ENCODE measurements at places on chromosomes 6 and 20. TPM values are rescaled to one million over a fixed set of nuclear protein-coding genes. Genes with fewer than 3 reads are reported as not detected.

GRCh38 chr6:168209420-168209819 is 110.2 kb downstream of the DACT2 start:
- no peaks in the 10 kb centered on the region for H3K27me3 ChIP-seq
- no peak overlapping the region for H3K27ac ChIP-seq
- no peak for DNase-seq
- H3K4me1 ChIP-seq = no peaks in the 10 kb centered on the region

GRCh38 chr6:57029213-57029612 is 17.3 kb upstream of the KIAA1586 start:
- DNase-seq = no peak
- H3K4me3 ChIP-seq = no peak overlapping the region
- H3K27ac ChIP-seq = no peak overlapping the region
- peaks cover 1% of the 10 kb centered on the region for H3K4me1 ChIP-seq
- peaks cover 36% of the 10 kb centered on the region for H3K27me3 ChIP-seq
- peaks cover 4% of the 10 kb centered on the region for H3K36me3 ChIP-seq

- peaks cover 67% of the 10 kb centered on the region for H3K4me1 ChIP-seq
- DNase-seq = peak; percentile 48
These were observed 57.6 kb downstream of the NOL4L start for GRCh38 chr20:32527447-32528055.

DNA sequence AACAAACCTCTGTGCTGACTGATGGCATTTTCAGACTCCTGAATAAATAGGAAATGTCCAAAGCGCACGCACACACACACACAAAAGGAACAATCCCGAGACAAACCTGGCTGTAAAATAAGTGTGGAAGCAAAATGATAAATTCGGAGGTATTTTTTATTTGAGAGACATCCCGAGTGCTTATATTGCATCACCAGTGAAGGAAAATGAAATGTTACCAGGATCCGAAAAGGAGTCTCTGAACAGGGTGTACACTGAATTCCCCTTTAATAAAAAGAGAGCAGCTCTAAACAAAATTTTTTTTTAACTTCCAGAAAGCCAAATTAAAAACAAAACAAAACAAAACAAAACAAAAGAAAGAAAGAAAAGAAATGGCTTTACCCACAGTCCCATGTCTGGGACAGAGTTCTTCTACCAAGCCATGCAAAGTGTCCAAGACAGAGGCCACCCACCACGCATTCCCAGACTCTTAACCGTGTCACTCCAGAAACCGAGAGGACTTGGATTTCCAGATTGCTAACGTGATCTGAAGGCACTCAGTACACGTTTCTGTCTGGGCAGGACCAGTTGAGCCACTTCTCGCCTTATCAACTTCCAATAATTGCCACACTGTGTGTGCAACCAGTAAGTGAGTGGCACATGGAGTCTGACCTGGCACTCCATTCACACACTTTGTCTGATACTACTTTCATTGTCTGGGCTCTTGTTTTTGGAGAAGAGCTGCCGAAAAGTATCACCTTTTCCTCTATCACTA is 817 bp downstream of the ME1 start:
- no peak overlapping the region for H3K27ac ChIP-seq
- H3K27me3 ChIP-seq = peaks cover 27% of the 10 kb centered on the region
- no peak for DNase-seq
- no peak overlapping the region for H3K4me3 ChIP-seq

GRCh38 chr6:44942201-44942600 is 385.9 kb upstream of the RUNX2 start:
- H3K4me3 ChIP-seq = no peak overlapping the region
- no peak overlapping the region for H3K27ac ChIP-seq
- H3K27me3 ChIP-seq = no peaks in the 10 kb centered on the region
- H3K4me1 ChIP-seq = peaks cover 5% of the 10 kb centered on the region

DNA sequence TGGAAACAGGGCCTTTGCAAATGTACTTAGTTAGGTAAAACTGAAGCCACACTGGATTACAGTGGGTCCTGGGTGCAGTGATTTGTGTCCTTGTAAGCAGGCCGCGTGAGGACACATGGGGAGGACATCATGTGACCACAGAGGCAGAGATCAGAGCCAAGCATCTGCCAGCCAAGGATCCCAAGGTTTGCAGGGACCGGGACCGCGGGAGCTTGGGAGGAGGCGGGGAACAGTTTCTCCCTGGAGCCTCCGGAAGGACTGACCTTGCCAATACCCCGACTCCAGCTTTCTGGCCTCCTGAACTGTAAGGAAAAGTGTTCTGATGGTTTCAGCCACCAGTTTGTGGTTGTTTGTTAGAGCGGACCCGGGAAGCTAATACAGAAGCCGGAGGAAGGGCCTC is 500.9 kb downstream of the PREX1 start:
- H3K4me1 ChIP-seq = no peaks in the 10 kb centered on the region
- peaks cover 11% of the 10 kb centered on the region for H3K27me3 ChIP-seq
- DNase-seq = no peak
- no peaks in the 10 kb centered on the region for H3K36me3 ChIP-seq

GRCh38 chr20:7470912-7471311 is 469.3 kb downstream of the HAO1 start:
- no peak for DNase-seq
- H3K27me3 ChIP-seq = no peaks in the 10 kb centered on the region
- H3K36me3 ChIP-seq = no peaks in the 10 kb centered on the region
- no peak overlapping the region for H3K27ac ChIP-seq

GRCh38 chr6:115999235-115999634 is 61.5 kb downstream of the FRK start:
- H3K27ac ChIP-seq = no peak overlapping the region
- no peaks in the 10 kb centered on the region for H3K27me3 ChIP-seq
- no peak for DNase-seq
- no peaks in the 10 kb centered on the region for H3K36me3 ChIP-seq
- no peaks in the 10 kb centered on the region for H3K4me1 ChIP-seq

- no peak for DNase-seq
- no peaks in the 10 kb centered on the region for H3K27me3 ChIP-seq
- no peak overlapping the region for H3K27ac ChIP-seq
- no peaks in the 10 kb centered on the region for H3K4me1 ChIP-seq
- H3K36me3 ChIP-seq = no peaks in the 10 kb centered on the region
These were observed 971.1 kb upstream of the MAN1A1 start for GRCh38 chr6:120320481-120321162.

GRCh38 chr6:73768558-73768957 is 72.6 kb downstream of the CD109 start:
- H3K36me3 ChIP-seq = peaks cover 7% of the 10 kb centered on the region
- DNase-seq = no peak
- no peak overlapping the region for H3K27ac ChIP-seq
- H3K27me3 ChIP-seq = no peaks in the 10 kb centered on the region
- H3K4me3 ChIP-seq = no peak overlapping the region
- peaks cover 2% of the 10 kb centered on the region for H3K4me1 ChIP-seq

DNA sequence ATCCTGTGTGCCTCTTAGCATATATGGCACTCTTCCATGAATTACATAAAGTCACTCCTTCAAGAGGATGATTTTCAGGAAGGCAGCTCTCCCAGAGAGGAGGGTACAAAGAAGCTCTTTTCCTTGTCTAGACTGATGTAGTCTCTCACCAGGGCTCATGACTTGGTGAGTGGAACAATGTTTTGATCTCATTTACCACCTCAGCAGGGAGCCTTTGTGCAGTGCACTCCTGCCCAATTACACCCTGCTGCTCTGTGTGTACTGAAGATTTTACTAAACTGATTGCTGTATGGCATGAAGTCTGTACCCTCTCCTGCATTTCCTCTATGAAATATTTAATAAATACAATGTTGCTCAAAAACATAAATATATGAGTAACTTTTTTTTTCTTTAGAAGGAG is 598.3 kb upstream of the HS3ST5 start:
- no peaks in the 10 kb centered on the region for H3K27me3 ChIP-seq
- H3K27ac ChIP-seq = no peak overlapping the region
- no peaks in the 10 kb centered on the region for H3K4me1 ChIP-seq
- H3K36me3 ChIP-seq = no peaks in the 10 kb centered on the region
- H3K4me3 ChIP-seq = no peak overlapping the region
- DNase-seq = no peak

DNA sequence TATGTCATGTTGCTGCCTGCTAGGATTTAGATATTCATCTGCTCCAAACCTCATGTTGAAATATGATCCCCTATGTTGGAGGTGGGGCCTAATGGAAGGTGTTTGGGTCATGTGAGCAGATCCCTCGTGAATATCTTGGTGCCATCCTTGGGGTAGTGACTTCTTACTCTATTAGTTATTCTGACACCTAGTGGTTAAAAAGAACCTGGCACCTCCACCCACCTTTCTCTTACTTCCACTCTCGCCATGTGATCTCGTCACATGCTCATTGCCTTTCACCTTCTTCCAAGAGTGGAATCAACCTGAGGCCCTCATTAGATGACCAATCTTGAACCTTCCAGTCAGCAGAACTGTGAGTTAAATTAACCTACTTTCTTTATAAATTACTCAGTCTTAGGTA is 549.4 kb upstream of the SYNCRIP start:
- no peaks in the 10 kb centered on the region for H3K36me3 ChIP-seq
- H3K27ac ChIP-seq = no peak overlapping the region
- DNase-seq = no peak
- H3K4me1 ChIP-seq = no peaks in the 10 kb centered on the region

DNA sequence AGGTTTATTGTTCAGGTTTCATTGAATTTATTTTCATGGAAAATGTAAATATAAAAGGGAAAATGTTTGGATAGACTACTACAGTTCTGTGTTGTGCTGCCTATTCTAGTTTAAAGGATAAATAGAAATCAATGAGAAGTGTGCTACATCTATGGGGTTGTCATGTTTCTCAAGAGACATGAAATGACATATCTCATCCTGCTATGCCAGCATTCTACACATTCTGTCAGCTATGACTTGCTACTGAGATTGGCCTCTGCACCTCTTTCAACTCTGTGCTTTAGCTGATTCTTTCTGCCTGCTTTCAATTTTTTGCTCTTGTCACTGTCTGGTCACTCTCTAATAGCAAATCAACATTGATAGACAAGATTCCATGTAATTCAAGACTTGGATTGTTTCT is 33.8 kb upstream of the COL19A1 start:
- H3K4me3 ChIP-seq = no peak overlapping the region
- peaks cover 2% of the 10 kb centered on the region for H3K4me1 ChIP-seq
- peaks cover 13% of the 10 kb centered on the region for H3K27me3 ChIP-seq
- H3K36me3 ChIP-seq = no peaks in the 10 kb centered on the region
- no peak for DNase-seq
- no peak overlapping the region for H3K27ac ChIP-seq

GRCh38 chr6:22954749-22955385 is 385.5 kb downstream of the HDGFL1 start:
- H3K36me3 ChIP-seq = peaks cover 5% of the 10 kb centered on the region
- H3K4me1 ChIP-seq = peaks cover 11% of the 10 kb centered on the region
- H3K27me3 ChIP-seq = peaks cover 2% of the 10 kb centered on the region
- peak overlapping the region; percentile 77 for H3K4me3 ChIP-seq
- DNase-seq = no peak
- H3K27ac ChIP-seq = peak overlapping the region; percentile 84

DNA sequence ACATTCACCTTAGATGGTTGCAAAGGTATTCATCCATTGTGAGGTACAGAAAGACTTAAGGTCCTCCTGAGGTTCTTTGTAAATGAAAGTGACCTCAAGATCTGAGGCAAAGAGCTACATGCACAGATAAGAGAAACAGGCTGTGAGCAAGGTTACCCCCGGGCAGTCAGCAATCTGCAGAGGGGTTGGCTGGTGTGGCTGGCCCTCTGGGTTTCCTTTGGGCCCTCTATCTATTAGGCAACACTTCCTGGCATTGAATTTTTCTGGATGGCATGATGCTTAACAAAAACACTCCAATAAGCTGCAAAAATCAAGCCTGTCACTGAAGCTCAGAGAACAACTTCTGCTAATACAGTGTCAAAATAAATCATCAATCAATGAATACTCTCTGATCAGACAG is 48.9 kb upstream of the RALGAPA2 start:
- DNase-seq = no peak
- H3K4me3 ChIP-seq = no peak overlapping the region
- no peaks in the 10 kb centered on the region for H3K36me3 ChIP-seq

DNA sequence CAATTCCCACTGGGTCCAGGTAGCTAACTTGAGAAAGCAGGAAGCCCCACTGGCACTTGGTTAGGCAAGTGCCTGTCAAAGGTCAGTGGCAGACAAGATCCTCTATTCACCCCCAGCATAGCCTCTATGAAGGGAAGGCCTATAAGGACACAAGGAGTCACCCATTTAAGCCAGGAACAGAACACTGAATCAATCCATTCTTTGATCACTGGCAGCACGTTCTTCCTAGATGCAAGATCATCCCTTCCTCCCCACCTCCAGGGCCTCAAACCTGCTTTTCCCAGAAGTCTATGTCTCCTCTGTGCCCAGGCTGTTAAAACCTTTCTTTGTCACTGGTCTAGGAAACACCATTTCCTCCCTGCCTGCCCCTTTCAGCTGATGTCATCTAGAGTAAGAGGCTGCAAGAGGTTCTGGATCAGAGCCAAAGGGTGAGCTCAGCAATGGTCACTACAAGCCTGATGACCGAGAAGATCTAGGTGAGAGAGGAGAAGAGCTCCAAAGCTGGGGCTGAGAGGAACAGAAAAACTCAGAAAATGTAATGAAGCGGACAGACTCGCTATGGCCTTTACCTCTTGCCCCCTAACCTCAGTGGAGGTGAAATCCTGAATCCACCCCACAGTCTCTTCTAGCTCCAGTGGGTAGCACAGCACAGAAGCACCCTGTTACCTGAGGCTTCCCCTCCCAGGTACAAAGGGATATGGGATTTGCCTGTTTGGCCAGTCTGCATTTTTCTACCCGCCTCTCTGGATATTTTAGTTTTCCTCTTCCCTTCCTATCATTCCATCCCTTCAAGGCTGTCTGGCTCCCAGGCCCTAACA is 1.8 kb downstream of the GTPBP2 start:
- H3K27me3 ChIP-seq = no peaks in the 10 kb centered on the region
- H3K36me3 ChIP-seq = peaks cover 33% of the 10 kb centered on the region
- peak overlapping the region; percentile 100 for H3K4me3 ChIP-seq

GRCh38 chr6:35728683-35729678 is 7.9 kb upstream of the ARMC12 start:
- no peaks in the 10 kb centered on the region for H3K27me3 ChIP-seq
- H3K4me1 ChIP-seq = peaks cover 64% of the 10 kb centered on the region
- peak overlapping the region; percentile 99 for H3K27ac ChIP-seq
- peak overlapping the region; percentile 89 for H3K4me3 ChIP-seq
- H3K36me3 ChIP-seq = no peaks in the 10 kb centered on the region

DNA sequence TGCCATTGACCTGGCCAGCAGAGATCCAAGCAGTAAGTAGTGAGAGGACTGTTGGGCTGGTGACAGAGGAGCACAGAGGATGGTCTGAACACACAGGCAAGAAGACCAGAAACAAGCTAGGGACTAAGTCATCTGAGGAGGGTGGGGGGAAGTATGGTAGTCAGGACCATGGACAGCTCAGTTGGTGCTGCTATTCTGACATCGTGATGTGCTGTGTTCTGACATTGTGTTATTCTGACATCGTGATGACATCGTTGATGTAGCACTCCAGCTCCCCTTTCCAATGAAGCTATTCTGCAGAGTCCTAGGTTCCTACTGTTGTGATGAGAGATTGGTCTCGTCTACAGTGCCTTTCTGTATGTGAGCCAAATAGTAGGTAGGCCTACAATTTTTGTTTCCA is 28.7 kb downstream of the CFAP206 start:
- DNase-seq = peak; percentile 37
- no peak overlapping the region for H3K4me3 ChIP-seq
- no peak overlapping the region for H3K27ac ChIP-seq
- H3K4me1 ChIP-seq = no peaks in the 10 kb centered on the region
- peaks cover 2% of the 10 kb centered on the region for H3K27me3 ChIP-seq

GSTA3 gene
- total RNA-seq = not detected

PDE10A gene
- not detected for total RNA-seq

OLIG3 gene
- not detected for total RNA-seq

VGLL2 gene
- not detected for total RNA-seq

B4GALT5 gene
- total RNA-seq = 13.7 TPM

KIFC1 gene
- total RNA-seq = 117 TPM

TPBG gene
- total RNA-seq = 0.17 TPM

CNR1 gene
- not detected for total RNA-seq

SLC22A2 gene
- not detected for total RNA-seq

COL12A1 gene
- total RNA-seq = not detected

SLC17A1 gene
- not detected for total RNA-seq

TRIM31 gene
- total RNA-seq = not detected
